SW 1271 (cell line): ENCODE measurements at places on chromosomes 3 and 15.
A peak's percentile ranks its signal among the peaks of the same experiment; 100 is the strongest.

DNA sequence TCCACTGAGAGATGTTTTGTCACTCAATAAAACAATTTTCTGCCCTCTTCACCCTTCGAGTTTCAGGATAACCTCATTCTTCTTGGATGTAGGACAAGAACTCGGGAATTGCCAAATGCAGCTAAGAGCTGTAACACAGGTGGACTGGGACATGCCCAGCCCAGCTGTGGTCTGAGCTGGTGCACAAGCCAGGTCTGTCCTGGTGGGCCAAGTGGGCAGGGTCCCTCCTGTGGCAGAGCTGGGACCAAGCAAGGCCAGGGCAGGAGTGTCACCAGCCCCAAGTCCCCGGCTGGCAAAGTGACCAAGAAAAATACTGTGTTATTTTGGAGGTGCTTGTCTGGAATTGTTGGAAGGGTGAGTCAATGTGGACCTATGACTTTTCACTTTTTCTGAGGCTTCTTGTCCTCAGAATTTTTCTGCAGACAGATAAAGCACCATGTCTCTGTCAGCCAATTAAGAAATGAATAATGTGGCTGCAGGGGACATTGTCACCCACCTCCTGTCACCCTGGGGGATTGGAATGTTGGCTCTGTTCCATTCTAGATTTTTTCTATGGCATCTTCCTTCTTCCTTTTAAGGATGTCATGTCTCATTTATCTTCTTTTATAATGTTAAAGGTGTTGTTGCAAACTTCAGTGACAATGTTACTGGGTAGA, 645.2 kb upstream of the EPHA6 start:
- no peak for DNase-seq

DNA sequence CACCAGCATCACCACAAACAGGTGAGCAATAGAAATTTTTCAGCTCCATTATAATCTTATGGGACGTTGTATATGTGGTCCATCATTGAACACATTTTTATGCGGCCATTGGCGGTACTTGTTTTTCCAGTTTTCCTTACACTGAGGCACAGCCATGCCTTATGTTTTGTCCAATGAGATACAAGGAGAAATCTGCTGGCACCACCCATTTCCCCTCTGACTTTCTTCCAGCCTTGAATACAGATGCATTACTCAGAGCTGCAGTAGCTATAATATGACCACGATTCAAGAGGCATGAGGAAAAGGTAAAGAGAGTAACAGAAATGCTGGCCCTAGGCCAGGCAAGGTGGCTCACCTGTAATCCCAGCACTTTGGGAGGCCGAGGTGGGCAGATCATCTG, 9.0 kb upstream of the PIK3R4 start:
- no peak for DNase-seq

DNA sequence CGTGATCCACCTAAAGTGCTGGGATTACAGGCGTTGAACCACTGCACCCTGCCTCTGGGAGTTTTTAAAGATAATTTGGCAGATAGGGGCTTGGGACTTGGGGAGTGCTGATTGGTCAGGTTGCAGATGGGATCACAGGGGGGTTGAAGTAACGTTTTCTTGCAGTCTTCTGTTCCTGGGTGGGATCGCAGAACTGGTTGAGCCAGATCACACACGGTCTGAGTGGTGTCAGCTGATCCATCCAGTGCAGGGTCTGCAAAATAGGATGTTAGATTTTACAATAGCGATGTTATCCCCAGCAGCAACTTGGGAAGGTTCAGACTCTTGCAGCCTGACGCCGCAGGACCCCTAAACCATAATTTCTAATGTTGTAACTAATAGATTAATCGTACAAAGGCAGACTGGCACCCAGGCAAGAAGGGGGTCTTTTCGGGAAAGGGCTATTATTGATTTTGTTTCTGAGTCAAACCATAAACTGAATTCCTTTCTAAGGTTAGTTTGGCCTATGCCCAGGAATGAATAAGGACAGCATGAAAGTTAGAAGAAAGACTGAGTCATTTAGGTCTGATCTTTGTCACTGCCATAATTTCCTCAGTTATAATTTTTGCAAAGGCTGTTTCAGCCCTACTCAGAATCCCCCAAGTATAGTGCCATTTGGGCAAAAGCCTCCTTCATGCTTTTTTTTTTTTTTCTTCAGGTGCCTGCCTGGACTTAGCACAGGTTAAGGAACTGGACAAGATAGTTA, 1.5 kb upstream of the CA12 start:
- DNase-seq = no peak

DNA sequence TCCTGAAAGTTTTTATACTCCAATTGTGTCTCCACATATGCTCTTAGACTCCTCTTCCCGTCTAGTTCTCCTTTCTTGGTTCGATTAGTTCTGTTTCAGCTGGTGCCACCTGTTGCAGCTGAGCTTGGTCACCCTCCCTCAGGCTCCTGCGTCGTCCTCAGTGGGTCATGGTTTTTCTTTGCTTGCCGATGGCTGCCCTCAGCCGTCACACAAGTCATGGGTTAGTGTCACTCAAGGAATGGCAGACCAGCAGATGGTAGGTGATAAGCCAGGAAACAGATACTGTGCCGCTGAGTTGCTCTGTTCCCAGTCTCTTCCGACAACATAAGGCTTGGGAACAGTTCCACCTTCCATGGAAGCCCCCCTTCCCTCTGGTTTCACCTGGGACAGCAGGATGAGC, 109.9 kb downstream of the IGF1R start:
- no peak for DNase-seq

DNA sequence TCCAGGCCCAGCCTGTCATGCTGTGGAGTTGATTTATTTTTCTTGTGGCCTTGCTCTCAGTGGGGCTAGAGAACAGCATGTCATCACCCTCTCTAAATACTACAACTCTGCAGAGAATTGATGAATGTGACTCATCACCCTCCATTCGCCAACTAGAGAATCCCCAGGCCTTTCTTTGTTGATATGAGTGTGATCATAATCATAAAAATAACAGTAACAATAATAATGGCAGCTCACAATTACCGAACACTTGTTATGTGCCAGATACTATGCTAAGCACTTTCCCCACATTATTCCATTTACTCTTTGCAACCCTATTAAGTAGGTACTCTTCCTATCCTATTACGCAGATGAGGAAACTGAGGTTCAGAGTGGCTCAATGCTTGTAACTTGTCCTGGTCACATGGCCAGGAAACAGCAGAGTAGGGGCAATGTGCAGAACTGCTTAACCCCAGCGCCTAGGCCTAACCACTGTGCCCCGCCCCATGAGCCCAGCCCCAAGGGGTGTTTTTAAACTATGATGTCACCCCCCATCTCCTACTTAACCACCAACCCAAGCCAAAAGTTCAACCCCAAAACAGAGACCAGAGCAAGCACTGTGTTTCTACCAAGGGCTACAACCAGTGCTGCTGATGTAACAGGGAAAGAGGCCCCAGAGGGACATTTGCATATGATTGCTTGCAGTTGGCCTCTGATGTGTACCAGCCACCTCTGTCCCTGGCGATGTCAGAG, 104.5 kb downstream of the ADCY5 start:
- no peak for DNase-seq

GRCh38 chr3:149120051-149120972, 9.1 kb upstream of the HPS3 start:
- DNase-seq = peak; percentile 22

DNA sequence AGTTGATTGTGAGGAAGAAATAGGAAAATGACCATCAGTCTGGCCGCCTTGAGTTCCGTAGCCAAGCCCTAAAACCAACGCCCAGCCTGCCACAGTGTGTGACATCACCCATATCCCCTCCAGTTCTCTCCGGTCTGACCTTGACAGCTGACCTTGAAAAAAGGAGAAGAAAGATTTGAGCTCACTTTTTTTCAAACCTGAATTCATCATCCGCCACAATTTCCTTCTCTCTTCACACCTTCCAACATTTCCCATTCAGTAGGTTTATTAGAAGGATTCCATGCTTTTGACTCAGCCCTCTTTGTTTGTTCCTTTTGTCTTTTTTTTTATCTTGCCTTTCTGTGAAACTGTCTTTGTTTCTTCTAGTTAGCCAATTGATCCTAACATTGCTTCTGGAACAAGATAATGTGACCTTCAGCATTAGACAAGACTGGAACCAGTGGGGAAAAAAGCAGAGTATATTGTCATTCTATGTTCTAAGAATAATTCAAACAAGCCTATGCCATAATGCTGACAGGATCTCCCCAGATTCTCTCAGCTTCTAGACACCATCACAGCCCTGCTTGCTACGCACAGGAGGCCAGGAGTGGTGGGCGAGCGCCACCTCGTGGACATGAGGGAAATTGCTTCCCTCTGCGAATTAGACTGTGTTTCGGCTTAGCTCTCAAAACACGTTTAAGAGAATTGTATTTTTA, 283.1 kb downstream of the FGF12 start:
- DNase-seq = no peak

- no peak for DNase-seq
These were observed 332.4 kb downstream of the SATB1 start for GRCh38 chr3:18092726-18093125.

GRCh38 chr3:38648024-38648658, 1.3 kb downstream of the SCN5A start:
- DNase-seq = no peak

- DNase-seq = no peak
These were observed 262.7 kb upstream of the KCNH8 start for GRCh38 chr3:18885612-18886011.

- DNase-seq = no peak
These were observed 38.2 kb upstream of the ALDH1A3 start for GRCh38 chr15:100841426-100841825.

DNA sequence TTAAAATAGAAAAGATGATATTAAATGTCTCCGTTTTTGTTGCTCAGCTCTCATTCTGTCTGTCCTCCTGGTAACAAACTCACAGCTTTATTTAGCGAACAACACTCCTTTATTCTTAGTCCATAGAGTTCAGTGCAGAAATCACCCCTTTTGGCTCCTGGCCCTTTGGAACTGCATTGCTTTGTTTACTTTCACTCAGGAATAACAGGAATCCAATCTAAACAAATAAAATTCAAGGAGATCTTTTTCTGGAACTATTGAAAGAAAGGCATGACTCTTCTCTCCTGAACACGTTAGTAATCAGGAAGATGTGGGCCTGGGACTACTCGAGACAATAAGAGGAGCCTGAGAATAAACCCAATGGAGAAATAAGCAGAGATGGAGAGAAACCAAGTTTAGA, 409.2 kb downstream of the DIPK2A start:
- no peak for DNase-seq

GRCh38 chr15:60223176-60223575, 174.6 kb downstream of the ANXA2 start:
- no peak for DNase-seq

DNA sequence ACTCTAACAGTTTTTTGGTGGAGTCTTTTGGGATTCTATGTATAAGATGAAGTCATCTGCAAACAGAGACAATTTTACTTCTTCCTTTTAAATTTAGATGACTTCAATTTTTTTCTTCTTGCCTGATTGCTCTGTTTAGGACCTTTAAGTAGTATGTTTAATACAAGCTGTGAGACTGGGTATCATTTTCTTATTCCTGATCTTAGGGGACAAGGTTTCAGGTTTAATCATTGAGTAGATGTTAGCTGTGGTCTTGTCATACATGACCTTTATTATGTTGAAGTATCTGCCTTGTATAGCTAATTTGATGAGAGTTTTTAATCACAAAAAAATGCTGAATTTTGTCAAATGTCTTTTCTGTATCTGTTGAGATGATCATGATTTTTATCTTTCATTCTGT, 20.6 kb downstream of the GRM2 start:
- DNase-seq = no peak

DNA sequence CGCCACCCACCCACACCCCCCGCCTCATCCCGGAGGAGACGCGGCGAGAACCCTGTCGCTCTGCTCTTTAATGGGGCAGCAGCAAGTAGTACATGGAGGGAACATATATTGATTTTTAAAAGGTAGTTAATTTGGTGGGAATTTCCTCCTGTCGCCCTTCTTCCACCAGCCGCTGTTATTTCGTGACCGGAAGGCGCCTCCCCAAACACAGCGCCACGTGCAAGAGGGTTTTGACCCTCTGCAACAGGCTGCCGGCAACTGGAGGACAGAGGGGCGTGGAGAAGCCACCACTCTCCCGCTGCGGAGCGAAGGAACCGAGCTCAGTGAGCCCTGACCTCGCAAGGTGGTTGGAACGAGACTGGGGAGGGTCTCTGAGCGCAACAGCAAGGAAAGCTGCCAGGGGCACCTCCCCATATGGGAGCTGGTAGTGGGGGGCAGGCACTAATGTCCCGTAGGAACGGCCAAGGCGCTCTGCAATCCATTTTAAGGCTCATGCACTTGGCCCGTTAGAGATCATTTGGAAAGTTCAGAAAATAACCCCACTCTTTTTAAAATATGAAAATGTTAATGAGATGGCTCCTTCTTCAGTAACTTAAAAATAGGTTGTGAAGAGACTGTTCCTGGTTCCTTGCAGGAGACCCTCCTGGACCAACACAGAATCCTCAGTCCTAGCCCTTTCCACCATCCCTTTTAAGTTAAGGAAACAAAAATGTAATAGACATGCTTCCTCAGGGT, 4.3 kb downstream of the ONECUT1 start:
- no peak for DNase-seq

GRCh38 chr15:51302480-51302879, 35.9 kb downstream of the CYP19A1 start:
- DNase-seq = no peak

DNA sequence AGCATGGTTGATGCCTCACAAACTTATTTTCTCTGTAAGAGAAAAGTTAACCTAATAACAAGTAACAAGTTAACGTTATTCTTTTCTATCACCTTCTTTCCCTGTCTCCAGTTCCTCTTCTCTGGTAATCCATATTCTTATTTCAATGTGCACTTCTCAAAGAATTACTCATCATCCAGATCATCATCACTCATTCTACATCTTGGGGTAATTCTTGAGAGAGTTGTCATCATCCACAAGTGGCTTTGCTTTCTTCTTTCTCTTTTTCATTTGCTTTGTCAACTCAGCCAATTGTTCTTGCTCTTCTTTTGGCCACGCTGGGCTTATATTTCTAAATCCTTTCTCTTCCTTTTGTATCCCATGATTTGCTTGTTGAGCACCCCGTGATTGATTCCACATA, 20.8 kb upstream of the RNF111 start:
- DNase-seq = no peak

DNA sequence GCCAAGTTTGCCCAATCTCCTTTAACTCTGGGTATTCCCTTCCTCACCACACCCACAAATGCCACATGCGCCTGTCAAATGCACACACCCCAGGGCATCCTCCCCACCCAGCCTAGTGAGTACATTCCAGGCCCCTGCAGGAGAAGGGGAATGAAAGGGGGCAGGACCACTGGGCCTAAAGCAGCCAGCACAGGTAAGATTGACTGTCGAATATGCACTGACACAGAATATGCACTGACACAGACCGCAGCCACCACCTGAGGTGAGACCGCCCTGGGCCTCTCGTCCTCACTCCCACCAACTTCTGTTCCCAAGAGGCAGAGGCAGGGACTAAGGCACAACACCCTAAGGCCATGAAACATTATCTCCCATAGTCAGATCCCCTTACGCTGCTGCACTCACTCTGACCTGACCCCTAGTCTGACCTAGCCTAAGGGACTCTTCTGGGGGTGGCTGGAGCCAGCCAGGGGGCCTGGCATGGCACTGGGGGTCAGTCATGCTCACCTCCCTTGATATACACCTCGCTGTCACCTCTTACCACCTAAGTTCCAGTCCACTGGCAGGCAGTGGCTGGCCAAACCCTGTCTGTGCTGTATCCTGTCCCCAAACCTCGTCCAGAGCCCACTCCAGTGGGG, 10.8 kb downstream of the AP3B2 start:
- DNase-seq = no peak

GRCh38 chr15:54082836-54083492, 104.7 kb downstream of the UNC13C start:
- DNase-seq = no peak
